Ovary (tissue), 10 donors: ENCODE measurements at places on chromosomes 6 and 20. TPM values are rescaled to one million over a fixed set of nuclear protein-coding genes. Genes with fewer than 3 reads are reported as not detected.

GRCh38 chr20:25257756-25258475, 10.0 kb downstream of the PYGB start:
- H3K4me3 ChIP-seq = no peak overlapping the region
- no peak overlapping the region for H3K27ac ChIP-seq
- no peaks in the 10 kb centered on the region for H3K36me3 ChIP-seq

- no peaks in the 10 kb centered on the region for H3K4me1 ChIP-seq
- no peak overlapping the region for H3K27ac ChIP-seq
- no peak overlapping the region for H3K4me3 ChIP-seq
- H3K36me3 ChIP-seq = no peaks in the 10 kb centered on the region
- DNase-seq = no peak
These were observed 279.1 kb upstream of the THEMIS start for GRCh38 chr6:128179876-128180438.

DNA sequence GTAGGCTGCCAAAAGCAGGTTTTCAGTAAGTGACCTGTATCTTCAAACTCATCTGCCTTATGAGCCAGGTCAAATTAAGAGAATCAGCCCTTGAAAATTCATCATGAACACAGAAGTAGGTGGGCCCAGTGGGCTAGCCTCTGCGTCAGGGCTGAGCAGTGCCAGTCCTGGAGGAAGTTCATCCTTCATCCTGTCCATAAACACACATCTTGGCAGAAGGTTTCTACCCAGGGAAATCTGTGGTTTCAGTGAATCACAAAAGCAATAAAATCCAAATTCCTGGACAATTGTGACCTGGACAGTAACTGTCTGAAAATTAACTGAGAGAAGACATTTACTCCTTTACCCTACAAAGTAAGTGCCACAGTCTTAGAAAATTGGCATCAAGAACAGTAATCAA, 72.4 kb downstream of the ATG5 start:
- H3K4me3 ChIP-seq = no peak overlapping the region
- peaks cover 2% of the 10 kb centered on the region for H3K4me1 ChIP-seq
- no peaks in the 10 kb centered on the region for H3K36me3 ChIP-seq
- H3K27me3 ChIP-seq = no peaks in the 10 kb centered on the region
- no peak for DNase-seq

GRCh38 chr20:4089756-4090487, 74.6 kb upstream of the RNF24 start:
- no peaks in the 10 kb centered on the region for H3K27me3 ChIP-seq
- no peak for DNase-seq
- no peak overlapping the region for H3K4me3 ChIP-seq
- no peak overlapping the region for H3K27ac ChIP-seq
- peaks cover 3% of the 10 kb centered on the region for H3K4me1 ChIP-seq

GRCh38 chr20:25289886-25290597, 42.2 kb downstream of the PYGB start:
- no peak overlapping the region for H3K27ac ChIP-seq
- H3K4me3 ChIP-seq = no peak overlapping the region
- no peaks in the 10 kb centered on the region for H3K4me1 ChIP-seq
- no peaks in the 10 kb centered on the region for H3K27me3 ChIP-seq
- H3K36me3 ChIP-seq = no peaks in the 10 kb centered on the region

DNA sequence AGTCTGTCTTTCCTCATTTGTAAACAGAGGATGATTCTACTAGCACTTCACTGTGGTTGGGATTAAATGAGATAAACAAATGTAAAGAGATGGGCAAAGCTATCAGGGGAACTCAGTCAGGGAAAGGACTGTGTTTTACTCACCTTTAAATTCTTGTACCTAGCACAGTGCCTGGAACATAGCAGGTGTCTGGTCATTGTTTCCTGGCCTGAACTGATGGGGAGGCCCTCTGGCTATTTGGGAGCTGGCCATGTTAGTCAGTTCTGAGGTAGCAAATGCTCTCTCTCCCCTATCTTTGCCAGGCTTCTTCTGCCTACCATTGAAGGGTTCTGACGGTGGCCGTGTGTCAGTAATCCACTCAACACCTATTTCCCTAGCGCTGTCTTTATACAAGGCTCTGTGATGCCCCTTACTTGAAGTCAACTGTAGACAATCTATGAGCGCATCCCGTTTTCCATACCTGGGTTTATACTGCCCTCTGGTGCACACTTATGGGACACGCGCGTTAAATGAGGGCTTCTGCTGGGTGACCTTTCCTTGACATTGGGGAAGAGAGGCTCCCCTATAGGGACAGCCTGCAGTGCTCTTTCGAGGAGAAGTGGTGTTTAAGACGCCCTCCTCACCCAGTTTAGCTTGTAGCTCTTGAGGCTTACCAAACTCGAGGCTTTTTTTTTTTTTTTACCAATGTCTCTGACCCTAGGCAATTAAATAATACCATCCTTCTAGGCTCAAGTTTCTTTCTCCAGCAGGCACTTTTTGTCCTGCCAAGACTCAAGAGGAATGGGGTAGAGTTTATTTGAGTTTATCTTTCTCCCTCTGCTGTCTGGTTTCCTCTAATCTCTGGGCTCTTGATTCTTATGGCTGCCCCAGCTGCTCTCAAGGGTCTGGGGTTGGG, 4.0 kb upstream of the SPATS1 start:
- peaks cover 3% of the 10 kb centered on the region for H3K4me1 ChIP-seq
- no peaks in the 10 kb centered on the region for H3K27me3 ChIP-seq
- DNase-seq = peak; percentile 53
- no peaks in the 10 kb centered on the region for H3K36me3 ChIP-seq

- H3K36me3 ChIP-seq = no peaks in the 10 kb centered on the region
- DNase-seq = no peak
- no peak overlapping the region for H3K4me3 ChIP-seq
- H3K4me1 ChIP-seq = no peaks in the 10 kb centered on the region
These were observed 64.4 kb upstream of the MAFB start for GRCh38 chr20:40753472-40753871.

DNA sequence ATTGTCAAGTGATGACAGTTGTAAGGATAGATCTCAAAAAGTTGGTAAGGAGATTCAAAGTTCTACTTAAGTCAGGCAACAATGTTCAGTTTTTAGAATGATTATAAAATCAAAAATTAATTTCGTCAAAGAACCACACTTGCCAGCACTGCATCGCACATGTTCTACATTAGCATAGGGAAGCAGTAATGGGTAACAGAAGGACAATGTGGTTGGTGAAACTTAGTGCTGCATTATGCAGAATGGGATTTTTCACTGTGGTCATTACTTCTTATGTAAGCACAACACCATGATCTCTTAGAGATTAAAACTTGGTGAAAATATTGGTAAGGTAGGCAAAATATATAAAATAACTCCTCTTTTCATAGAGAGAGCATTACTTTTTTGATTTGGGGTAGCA, 173.7 kb upstream of the THEMIS start:
- no peak overlapping the region for H3K4me3 ChIP-seq
- no peaks in the 10 kb centered on the region for H3K27me3 ChIP-seq
- no peaks in the 10 kb centered on the region for H3K4me1 ChIP-seq
- DNase-seq = no peak
- H3K36me3 ChIP-seq = no peaks in the 10 kb centered on the region

DNA sequence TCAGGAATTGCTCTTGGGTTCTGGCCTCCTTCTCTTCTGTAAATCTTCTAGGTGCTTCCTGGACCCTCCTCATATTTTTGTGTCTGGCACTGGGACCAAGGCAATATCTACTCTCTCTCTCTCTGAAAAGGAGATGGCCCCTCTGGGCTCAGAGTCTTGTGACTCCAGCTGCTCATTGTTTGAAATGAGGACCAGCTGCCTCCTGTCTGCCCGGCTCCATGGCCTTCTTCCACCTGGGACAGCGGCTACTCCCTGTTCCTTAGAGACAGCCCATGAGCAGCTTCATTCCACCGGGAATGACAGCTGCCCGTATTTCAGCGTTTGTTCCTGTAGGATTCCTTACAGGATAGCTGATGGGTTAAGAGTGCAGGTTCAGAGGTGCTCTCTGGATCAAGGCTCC, 2.9 kb downstream of the TGM3 start:
- H3K27me3 ChIP-seq = no peaks in the 10 kb centered on the region
- no peaks in the 10 kb centered on the region for H3K4me1 ChIP-seq
- H3K4me3 ChIP-seq = no peak overlapping the region
- no peak overlapping the region for H3K27ac ChIP-seq

- H3K36me3 ChIP-seq = no peaks in the 10 kb centered on the region
- DNase-seq = no peak
- H3K27ac ChIP-seq = no peak overlapping the region
- no peaks in the 10 kb centered on the region for H3K4me1 ChIP-seq
These were observed 862.7 kb upstream of the FLRT3 start for GRCh38 chr20:15200147-15200565.

GRCh38 chr6:56263596-56264315, 16.4 kb upstream of the COL21A1 start:
- no peaks in the 10 kb centered on the region for H3K4me1 ChIP-seq
- H3K36me3 ChIP-seq = no peaks in the 10 kb centered on the region
- no peak overlapping the region for H3K27ac ChIP-seq
- no peak overlapping the region for H3K4me3 ChIP-seq

GRCh38 chr6:169269180-169270076, 15.8 kb upstream of the THBS2 start:
- no peak overlapping the region for H3K4me3 ChIP-seq
- peaks cover 2% of the 10 kb centered on the region for H3K4me1 ChIP-seq
- H3K27me3 ChIP-seq = no peaks in the 10 kb centered on the region
- no peak overlapping the region for H3K27ac ChIP-seq
- H3K36me3 ChIP-seq = no peaks in the 10 kb centered on the region
- DNase-seq = peak; percentile 56

GRCh38 chr6:36226438-36227047, 30.0 kb downstream of the BRPF3 start:
- no peak overlapping the region for H3K4me3 ChIP-seq
- DNase-seq = no peak
- no peak overlapping the region for H3K27ac ChIP-seq
- peaks cover 6% of the 10 kb centered on the region for H3K4me1 ChIP-seq
- H3K27me3 ChIP-seq = no peaks in the 10 kb centered on the region
- no peaks in the 10 kb centered on the region for H3K36me3 ChIP-seq

DNA sequence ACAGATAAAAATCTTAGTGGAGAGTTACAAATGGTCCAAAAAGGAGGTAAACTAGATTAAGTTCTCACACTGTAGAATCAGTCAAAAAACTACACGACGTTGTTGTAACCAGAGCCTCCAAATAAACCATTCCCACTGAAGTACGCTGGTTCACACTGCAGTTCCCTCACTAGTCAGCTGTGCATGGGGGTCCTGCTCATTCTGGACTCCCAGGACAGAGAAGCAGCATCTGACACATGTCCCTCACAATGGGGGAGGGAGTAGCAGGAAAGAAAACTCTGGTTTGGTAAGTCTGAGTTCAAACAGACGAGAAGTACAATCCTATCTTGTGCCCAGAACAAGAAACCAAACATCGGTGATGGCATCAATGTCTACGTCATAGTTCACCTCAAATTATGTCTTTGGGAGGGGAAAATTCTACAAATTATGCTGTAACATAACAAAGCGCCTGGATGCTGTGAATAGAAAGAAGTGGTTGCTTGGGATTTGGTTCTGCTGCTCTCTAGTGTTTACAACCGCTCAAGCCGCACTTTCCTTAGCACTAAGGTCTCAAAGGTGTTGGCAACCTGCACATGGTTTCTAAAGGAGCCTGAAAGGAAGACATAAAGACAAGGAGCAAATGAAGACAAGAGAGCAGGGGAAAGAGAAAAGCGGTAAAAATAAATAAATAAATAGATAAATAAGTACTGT, 208.0 kb downstream of the GMDS start:
- no peak overlapping the region for H3K4me3 ChIP-seq
- H3K4me1 ChIP-seq = no peaks in the 10 kb centered on the region
- no peaks in the 10 kb centered on the region for H3K36me3 ChIP-seq
- H3K27ac ChIP-seq = no peak overlapping the region
- DNase-seq = no peak
- H3K27me3 ChIP-seq = no peaks in the 10 kb centered on the region

GRCh38 chr6:16109659-16110305, 19.1 kb upstream of the MYLIP start:
- H3K4me3 ChIP-seq = no peak overlapping the region
- no peaks in the 10 kb centered on the region for H3K36me3 ChIP-seq
- no peak overlapping the region for H3K27ac ChIP-seq
- H3K4me1 ChIP-seq = peaks cover 7% of the 10 kb centered on the region
- no peaks in the 10 kb centered on the region for H3K27me3 ChIP-seq

- peaks cover 9% of the 10 kb centered on the region for H3K4me1 ChIP-seq
- H3K27me3 ChIP-seq = no peaks in the 10 kb centered on the region
- no peak overlapping the region for H3K27ac ChIP-seq
- H3K36me3 ChIP-seq = no peaks in the 10 kb centered on the region
- H3K4me3 ChIP-seq = no peak overlapping the region
These were observed 51.3 kb downstream of the DAAM2 start for GRCh38 chr6:39843305-39844020.

DNA sequence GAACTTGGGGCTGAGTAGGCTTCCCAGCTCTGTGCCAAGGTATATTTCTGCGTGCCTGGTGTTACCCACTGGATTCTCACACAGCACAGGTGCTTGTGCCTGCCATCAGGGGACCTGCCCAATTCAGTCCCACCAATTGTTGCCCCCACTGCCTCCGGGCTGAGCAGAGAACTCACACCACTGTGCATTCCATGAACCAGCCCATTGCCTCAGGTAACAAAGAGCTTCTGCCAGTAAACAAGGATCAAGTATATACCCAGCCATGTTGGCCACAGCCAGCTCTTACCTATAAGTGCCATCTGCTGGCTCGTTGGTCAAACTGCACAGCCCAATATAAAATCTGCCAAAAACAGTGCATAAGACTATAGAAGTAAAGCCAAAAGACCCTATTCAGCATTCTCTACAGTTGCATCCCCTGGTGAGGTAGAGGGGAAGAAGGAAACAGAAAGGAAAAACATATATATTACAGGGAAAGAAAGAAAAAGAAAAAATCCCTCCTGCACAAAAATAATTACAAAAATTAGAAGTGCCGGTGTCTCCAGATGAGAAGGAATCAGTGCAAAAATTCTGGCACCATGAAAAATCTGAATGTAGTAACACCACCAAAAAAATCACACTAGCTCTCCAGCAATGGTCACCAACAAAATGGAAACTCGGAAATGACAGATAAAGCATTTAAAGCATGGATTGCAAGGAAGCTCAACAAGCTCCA, 241.4 kb downstream of the IBTK start:
- H3K36me3 ChIP-seq = no peaks in the 10 kb centered on the region
- no peak overlapping the region for H3K4me3 ChIP-seq
- H3K27ac ChIP-seq = no peak overlapping the region
- no peaks in the 10 kb centered on the region for H3K27me3 ChIP-seq
- peak; percentile 23 for DNase-seq

DNA sequence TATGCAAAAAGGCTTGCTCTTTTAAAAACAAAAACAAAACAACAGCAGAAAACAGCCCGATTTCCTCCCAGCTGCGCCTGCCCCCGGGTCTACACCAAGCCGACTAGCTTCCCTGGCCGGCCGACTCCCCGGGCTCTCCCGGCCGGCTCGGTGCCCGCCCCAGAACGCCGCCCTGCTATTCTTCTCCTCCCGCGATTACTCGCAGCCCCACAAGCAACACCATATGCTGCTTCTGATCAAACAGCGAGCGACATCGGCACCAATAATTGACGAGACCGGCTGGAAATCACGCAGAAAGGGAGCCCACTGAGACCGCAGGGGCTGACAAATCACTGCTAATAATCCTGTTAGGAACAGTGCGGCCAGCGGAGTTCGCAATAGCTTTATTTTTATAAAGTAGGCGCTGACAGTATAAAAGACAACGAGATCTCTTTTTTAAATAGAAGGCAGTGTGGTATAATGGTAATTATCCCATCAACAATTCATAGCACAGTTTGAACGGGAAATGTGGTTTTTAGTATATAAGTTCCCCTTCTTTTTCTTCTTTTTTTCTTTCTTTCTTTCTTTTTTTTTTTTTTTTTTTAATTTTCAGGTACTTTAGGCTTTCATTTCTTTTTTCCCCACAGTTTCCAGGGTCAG, 3.3 kb downstream of the SIM1 start:
- H3K27ac ChIP-seq = no peak overlapping the region
- no peak for DNase-seq
- H3K27me3 ChIP-seq = no peaks in the 10 kb centered on the region
- no peaks in the 10 kb centered on the region for H3K4me1 ChIP-seq

The DLK2 gene
- 1.1 TPM for total RNA-seq

The PRR18 gene
- not detected for total RNA-seq

The NFYA gene
- 23.7 TPM for total RNA-seq

The LPIN3 gene
- total RNA-seq = 12.2 TPM

The PTCRA gene
- total RNA-seq = not detected

The PPP1R16B gene
- 56.4 TPM for total RNA-seq
